ENCODE measurements at places on chromosomes 2 and 18.

GRCh38 chr2:227377467-227378351, 1.4 kb downstream of the TM4SF20 start:
- DNase-seq, result no peak

DNA sequence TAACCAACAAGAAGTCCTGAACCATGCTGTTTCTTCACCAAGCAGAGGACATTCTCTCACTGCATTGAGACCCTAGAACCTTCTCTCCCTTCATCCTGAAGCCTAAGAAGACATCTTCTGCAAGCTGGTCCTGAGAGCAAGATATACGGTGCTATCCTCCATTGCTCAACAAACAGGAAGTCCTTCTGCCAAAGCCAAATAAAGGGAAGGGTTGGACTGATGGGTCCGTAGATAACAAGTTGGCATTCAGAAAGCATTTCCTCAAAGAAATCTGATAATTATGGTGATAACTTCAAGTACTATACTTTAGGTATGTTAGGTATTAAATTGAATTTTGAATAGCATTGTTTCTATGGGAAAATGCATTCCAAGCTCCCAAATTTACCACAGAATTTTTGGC, 23.3 kb downstream of the GRB14 start:
- DNase-seq, result no peak

DNA sequence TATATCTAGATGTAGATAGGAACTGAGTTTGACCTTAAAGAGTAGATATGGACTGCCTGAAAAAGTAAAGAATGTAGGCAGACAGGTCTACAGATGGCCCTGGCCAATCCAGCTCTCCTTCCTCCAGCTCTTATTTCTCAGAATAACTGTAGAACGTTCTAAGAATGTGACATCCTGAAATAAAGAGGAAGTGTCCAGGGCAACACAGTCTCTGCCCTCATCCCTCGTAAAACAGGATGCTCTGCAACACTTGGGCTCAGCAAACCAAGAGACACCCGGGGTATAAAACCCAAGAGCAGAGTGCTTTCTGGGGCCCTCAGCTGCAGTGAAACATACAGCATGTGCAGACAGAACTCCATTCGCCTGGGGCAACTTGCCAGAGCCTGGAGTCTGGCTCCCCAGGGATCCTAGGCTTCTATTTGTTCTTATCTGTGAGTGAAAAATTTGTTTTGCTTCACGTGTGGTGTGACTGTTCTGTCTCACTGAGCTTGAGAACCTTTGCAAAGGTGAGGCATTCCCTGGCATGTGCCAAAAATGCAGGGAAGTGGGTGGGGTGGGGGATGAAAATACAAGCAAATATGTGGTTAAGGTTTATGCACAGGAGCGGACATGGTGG, 401.0 kb downstream of the SETBP1 start:
- DNase-seq, result no peak

GRCh38 chr2:205739620-205740019, 57.3 kb downstream of the NRP2 start:
- no peak for DNase-seq

DNA sequence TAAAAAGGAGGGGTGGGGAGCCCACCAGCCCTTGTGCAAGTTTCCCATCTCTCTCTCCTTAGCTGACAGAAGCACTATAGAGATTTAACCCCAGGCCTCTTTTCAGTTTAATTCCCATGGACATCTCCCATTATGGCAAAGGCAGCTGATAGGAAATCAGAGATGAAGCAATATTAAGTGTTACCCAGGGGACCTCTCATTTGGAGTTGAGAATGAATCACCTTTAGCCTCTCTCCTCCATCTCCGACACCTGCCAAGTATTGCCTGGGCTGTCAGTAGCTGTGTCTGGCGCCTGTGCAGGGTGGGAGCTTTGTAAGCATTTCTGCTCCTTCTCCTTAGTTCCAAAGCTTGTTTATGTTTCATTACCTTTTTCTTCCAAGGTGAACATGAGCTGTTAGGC, 109.0 kb downstream of the AQP4 start:
- DNase-seq, result no peak

DNA sequence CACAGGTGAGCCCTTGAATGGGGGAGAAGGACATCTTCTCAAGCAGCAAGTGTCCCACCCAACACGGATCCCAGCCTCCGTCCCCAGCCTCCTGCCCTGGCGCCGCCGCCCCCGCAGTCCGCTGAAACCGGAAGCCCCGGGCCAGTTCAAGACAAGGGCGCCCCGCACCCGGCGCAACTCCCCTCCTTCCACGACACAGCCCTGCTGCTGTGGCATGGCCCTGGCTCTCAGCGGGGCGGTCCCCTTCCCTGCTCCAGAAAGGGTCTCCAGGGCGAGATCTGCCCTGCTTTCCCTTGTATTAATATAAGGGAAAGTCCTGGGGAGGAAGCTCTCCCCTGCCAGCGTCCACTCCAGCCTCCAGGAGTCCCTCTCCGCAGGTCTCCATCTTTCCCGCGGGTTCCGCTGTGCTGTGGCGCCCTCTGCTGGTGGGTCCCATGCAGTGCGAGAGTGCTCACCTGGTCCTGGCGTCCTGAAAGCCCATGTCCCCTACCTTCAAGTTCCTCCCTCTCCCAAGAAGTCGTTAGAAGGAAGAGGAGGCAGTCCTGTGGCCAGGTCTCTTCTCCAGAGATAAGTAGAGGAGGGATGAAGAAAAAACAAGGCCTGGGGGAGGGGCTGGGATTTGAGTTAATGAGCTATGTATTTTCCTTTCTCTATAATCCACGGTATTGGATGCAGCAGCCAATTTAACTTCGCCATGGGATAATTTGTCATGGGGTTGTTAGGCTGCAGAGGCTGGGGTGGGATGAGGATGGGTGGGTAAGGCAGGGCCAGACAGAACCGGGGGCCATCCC, 176.0 kb downstream of the SMAD2 start:
- no peak for DNase-seq

GRCh38 chr18:79343567-79344207, 52.0 kb upstream of the NFATC1 start:
- DNase-seq, result no peak

DNA sequence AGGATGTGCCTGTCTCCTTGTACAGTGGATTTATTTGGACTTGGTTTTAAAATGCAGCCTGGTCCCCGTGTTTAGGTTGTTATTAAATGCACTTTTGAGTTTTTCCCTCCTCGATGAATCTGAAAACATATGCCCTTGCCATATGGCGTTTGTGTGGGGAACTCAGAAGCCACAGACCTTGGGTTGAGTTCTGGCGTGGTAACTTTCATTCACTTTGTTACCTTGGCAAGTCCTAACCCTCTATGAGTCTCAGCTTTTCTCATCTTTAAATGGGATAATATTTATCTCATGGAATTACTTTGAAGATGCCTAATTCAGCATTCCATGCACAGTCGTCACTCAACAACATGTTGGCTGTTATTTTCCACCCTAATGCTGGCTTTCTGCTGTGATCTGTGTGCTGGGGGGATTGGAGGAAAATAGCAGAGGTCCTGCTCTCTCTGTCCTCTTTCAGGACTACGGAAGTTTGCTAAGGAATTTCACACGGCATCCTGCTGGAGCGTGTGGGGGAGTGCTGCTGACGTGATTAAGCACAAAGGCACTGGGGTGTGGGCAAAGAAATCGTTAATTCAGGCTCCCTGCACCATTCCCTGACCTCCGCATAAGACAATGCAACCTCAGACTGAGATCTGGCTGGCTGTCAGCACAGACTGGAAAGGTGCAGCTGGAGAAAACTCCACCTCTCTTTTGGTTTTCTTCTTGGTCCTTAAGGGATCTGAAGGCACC, 61.7 kb downstream of the LDLRAD4 start:
- DNase-seq, result no peak

- DNase-seq, result no peak
These were observed 110.1 kb downstream of the LYPD1 start for GRCh38 chr2:132559921-132560320.

GRCh38 chr18:73893880-73894279, 253.8 kb downstream of the FBXO15 start:
- DNase-seq, result no peak

DNA sequence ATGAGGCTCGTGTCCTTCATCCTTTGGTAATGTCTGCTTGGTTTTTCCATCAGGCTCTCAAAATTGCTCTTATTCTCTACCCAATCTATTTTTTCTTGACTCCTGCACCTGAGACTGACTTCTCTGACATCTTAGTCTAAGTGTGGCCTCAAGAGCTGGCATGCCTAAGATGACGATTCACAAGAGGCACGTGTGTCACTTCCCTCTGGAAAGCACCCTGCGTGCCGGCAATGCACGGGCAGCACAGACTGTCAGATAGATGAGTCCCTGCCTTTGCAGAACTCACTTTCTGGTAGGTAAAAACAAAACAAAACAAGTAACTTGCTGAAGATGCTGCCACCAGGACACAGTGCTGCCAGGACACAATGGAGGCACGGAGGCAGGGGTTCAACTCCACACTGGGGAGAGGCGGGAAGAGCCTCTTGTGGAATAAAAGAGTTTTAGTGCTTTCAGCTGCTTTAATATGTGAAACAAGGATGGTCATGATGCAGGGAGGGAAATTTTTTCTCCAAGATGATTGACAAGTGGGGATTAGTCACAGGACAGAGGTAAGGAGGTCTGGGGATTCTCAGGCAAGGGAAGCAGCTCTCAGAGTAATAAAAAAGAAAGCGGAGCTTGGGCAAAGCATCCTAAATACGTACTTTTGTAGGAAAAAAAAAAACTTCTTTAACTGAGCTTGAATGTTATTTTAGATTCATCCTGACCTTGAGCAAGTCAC, 27.3 kb downstream of the CYB5A start:
- no peak for DNase-seq

DNA sequence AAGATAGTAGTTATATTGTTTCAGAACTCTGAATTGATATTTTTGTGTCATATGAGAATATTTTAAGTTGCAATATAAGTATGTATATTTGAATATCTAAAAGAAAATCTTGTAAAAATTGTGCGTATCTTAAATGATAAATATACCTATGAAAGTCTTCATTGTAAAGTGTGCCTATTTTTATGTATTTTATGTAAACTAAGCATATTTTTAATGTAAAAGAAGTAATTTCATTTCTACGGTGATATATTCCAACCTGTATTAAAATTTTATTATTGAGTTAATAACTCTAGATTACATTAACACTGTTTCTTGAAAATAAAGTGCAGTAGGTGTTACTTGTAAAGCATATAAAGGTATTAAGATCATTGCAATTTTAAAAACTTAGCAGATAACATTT, 233.4 kb downstream of the PHLPP1 start:
- DNase-seq, result no peak

DNA sequence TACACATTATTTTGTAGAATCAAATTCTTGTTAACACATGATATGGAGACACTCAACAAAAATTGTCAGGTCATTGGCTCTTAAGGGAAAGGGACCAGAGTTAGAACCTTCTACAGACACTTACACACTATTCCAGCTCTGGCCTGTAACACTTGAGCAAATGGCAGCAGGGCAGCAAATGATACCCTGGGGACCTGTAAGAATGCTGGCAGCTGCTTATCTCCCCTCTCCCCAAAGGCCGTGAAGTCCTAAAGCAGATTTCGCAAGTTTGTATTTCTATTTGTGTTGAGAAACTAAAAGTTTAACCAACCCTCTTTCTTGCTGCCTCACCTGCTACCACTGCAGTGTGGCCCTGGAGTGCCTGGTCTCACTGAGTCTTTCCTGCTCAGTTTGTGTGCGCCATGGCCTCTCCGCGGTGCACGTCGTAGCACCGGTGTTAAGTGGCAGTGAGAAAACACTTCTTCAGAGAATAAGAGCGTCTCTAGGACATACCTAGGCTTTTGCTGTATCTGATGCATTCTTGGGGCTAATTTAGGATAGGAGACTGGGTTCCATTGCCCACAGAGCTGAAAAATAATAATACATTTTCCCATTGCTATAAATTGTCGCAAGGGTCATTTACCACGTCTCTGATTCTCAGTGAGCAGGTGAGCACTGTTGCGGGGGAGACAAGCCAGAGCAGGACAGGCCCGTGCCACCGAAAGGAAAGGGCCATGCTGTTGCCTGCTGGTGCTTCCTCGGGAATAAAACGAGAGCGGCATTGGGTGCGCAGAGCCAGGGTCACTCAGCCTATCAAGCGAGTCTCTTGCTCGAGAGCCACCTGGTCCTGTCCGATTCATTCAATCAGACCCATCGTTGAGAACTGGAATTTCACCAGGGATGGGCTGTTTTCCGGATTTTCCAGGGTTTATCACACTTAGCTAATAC, 204.9 kb downstream of the PTGR3 start:
- DNase-seq, result no peak

- DNase-seq, result no peak
These were observed 8.3 kb upstream of the LCT start for GRCh38 chr2:135845257-135845656.

DNA sequence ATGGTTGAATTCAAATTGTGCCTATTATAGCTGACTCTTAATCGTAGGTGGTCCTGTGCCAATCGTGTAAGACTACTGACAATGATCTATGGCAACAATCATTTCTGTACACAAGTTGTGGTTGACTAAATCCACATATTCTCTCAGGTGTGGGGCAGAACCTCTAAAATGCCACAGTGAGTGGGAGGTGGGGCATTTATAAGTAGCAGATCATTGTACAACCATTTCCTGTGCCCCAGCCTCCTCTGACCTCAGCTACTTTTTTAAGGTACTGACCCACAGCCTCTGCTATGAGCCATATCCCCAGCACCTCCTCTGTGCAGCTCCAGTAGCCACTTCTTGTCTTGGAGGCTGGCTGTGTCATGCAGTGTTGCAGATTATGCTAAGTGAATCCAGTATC, 48.6 kb upstream of the RAPH1 start:
- DNase-seq, result no peak

- no peak for DNase-seq
These were observed 80.2 kb downstream of the CLHC1 start for GRCh38 chr2:55151733-55152433.

GRCh38 chr2:240434728-240435456, 571 bp upstream of the GPC1 start:
- peak; percentile 84 for DNase-seq

- no peak for DNase-seq
These were observed 1067.6 kb upstream of the ACVR2A start for GRCh38 chr2:146777181-146777580.

DNA sequence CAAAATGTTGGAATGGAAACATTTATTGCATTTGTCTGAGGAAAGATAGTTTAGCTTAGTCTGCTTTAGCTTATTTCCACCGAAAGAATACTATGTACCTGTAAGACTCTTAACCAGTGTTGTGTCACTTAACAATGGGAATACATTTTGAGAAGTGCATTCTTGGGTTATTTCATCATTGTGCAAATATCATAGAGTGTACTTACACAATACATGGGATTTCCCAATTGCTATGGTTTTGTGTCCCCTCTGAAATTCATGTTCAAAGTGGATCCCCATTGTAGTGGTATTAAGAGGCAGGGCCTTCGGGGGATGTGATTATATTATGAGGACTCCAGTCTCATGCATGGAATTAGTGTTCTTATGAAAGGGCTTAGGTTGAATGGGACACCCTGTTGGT, 249.4 kb upstream of the UBE2E3 start:
- no peak for DNase-seq

DNA sequence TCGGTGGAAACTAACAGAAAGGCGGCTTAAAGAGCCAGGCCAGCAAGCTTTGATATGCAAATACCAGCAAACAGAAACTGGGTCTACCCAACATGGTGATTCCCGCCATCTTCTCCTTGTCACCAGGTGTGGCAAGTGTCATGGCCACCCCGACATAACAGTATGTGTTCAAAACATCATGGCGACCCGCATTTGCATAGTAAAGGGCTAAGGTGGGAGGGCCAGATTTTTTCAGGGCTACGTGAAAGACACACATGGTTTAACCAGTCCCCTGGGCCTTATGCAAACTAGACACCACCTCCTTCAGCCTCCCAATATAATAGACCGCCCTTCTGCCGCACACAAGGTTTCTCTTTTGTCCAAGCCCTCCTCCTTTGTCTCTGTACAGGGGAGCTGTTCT, 260.4 kb downstream of the METTL4 start:
- no peak for DNase-seq

- DNase-seq, result no peak
These were observed 370.6 kb upstream of the CDH20 start for GRCh38 chr18:60962625-60963024.

- DNase-seq, result no peak
These were observed 210.8 kb upstream of the ZEB2 start for GRCh38 chr2:144730711-144731110.
